Small intestine (tissue), 16 donors: ENCODE measurements at places on chromosomes 11 and 22. TPM values are rescaled to one million over a fixed set of nuclear protein-coding genes. Genes with fewer than 3 reads are reported as not detected.

Gene TMEM25
- polyA plus RNA-seq = 128 TPM

- H3K36me3 ChIP-seq = peaks cover 3% of the 10 kb centered on the region
- H3K4me3 ChIP-seq = no peak overlapping the region
- H3K4me1 ChIP-seq = no peaks in the 10 kb centered on the region
- H3K27me3 ChIP-seq = no peaks in the 10 kb centered on the region
These were observed 12.6 kb downstream of the SOX10 start for GRCh38 chr22:37971475-37972434.

Gene OR51E1
- not detected for polyA plus RNA-seq

GRCh38 chr22:43432883-43433415 is 21.1 kb downstream of the MPPED1 start:
- no peak for DNase-seq
- no peak overlapping the region for H3K4me3 ChIP-seq
- no peaks in the 10 kb centered on the region for H3K4me1 ChIP-seq
- H3K36me3 ChIP-seq = no peaks in the 10 kb centered on the region
- no peaks in the 10 kb centered on the region for H3K27me3 ChIP-seq
- no peak overlapping the region for H3K27ac ChIP-seq

DNA sequence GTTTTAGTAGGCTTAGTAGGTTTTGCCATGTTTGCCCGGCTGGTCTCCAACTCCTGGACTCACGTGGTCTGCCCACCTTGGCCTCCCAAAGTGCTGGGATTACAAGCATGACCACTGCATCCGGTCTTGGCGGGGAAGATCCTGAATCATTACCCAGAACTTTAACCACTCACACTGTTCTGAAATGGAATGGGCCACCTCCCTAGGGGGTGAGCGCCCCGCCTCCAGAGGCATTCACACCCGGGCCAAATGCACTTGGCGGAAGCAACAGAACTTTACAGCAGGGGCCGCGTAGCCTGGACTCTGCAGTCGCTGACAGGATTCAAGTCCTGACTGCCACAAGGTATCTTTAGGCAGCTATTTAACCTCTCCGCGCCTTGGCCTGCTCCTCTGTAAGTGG is 5.4 kb downstream of the CCDC86 start:
- no peak overlapping the region for H3K27ac ChIP-seq
- no peak for DNase-seq
- no peak overlapping the region for H3K4me3 ChIP-seq
- H3K4me1 ChIP-seq = peaks cover 10% of the 10 kb centered on the region
- peaks cover 7% of the 10 kb centered on the region for H3K36me3 ChIP-seq

GRCh38 chr11:64070314-64070681 is 34.6 kb downstream of the FLRT1 start:
- H3K27me3 ChIP-seq = no peaks in the 10 kb centered on the region
- H3K4me1 ChIP-seq = no peaks in the 10 kb centered on the region
- DNase-seq = no peak
- no peak overlapping the region for H3K4me3 ChIP-seq

GRCh38 chr11:44726283-44727113 is at the start of gene TSPAN18:
TSPAN18 (plus strand) TSS chr11:44726962; CDS start chr11:44906417, 179,455 bp downstream.
- H3K27me3 ChIP-seq = no peaks in the 10 kb centered on the region
- peak within 1 kb of the TSS; percentile 27 for H3K4me3 ChIP-seq
- no peak for DNase-seq
- no peaks in the 10 kb centered on the region for H3K36me3 ChIP-seq

- no peaks in the 10 kb centered on the region for H3K27me3 ChIP-seq
- H3K27ac ChIP-seq = no peak overlapping the region
- no peaks in the 10 kb centered on the region for H3K4me1 ChIP-seq
- no peak for DNase-seq
These were observed 225.9 kb downstream of the BRD1 start for GRCh38 chr22:49601614-49602321.

Gene TRPM5
- 1.3 TPM for polyA plus RNA-seq

DNA sequence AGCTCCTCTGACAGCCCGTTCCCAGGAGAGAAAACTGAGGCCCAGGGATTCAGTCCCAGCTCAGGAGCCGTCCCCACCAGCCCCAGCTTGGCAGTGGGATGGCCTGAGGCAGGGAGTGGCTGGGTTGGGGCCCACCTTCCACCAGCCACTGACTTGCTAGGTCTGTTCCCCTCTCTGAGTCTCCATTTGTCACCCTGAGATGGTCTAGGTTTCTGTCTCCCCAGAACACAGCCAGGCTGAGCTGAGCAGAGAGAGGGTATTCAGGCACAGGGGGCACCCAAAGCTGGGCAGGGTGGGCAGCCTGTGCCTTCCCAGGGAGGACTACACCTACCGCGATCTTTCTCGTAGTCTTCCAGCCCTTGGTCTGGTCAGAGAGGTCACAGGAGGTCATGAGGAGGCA is 95.7 kb downstream of the PDE2A start:
- no peak overlapping the region for H3K4me3 ChIP-seq
- H3K36me3 ChIP-seq = peaks cover 9% of the 10 kb centered on the region
- H3K27me3 ChIP-seq = no peaks in the 10 kb centered on the region
- no peak overlapping the region for H3K27ac ChIP-seq

DNA sequence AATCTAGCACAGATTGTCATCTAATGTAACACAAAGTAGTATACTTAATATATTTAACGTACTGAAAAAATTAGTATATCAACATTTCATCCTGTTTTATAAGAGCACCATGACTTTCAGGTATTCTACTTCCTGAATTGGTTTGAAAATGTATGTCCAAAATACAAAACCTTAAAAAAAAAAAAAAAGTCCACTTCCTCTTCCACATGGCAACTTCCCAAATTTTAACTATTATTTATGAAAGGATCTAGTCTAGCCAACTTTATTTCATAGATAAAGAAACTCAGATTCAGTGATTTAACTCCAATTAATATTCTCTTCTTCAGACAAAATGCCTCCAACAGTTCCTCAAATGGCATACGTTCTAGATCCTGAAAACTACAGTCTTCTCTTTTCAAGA is 44.0 kb downstream of the PIK3C2A start:
- H3K4me1 ChIP-seq = peaks cover 13% of the 10 kb centered on the region
- no peaks in the 10 kb centered on the region for H3K27me3 ChIP-seq
- no peak overlapping the region for H3K27ac ChIP-seq
- peaks cover 24% of the 10 kb centered on the region for H3K36me3 ChIP-seq

Gene LDLRAD3
- 6.2 TPM for polyA plus RNA-seq

DNA sequence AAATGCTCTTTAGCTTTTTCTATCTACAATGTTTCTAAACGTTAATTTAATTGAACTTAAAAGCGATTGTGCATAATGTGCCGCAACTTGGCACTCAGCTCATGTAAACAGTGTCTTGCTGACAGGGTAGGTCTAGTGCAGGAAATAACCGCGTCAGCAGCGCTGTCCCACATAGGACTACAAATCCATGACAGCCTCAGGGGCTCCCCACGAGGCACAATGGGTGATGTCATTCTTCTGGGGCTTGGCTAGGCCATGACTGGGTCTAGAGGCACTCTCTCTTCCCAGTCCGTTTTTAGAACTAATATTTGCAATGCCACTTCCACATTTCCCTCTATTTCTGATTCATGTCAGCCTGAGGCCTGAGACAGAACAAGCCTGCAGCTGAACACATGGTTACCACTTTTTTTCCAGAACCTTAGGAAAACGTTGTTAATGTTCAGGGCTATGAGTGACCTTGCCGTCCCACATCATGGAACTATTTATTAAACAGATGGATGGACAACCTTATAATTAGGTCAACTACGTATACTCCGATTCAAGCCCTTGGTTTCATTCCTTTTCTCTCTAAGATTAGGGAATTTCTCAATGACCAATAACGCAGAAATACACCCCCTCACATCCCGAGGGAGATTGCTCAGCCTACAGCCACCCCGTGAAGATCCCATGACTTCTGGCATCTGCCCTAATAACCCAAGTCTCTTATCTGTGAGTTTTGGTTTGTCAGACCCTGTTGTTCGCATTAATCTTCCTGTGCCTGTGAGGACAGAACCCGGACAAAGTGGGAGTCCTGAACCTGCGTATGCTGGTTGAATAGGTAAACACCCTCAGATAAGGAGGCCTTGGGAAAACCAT is 19.4 kb upstream of the SNX32 start:
- H3K27ac ChIP-seq = peak overlapping the region; percentile 66
- no peaks in the 10 kb centered on the region for H3K4me1 ChIP-seq
- H3K27me3 ChIP-seq = no peaks in the 10 kb centered on the region

DNA sequence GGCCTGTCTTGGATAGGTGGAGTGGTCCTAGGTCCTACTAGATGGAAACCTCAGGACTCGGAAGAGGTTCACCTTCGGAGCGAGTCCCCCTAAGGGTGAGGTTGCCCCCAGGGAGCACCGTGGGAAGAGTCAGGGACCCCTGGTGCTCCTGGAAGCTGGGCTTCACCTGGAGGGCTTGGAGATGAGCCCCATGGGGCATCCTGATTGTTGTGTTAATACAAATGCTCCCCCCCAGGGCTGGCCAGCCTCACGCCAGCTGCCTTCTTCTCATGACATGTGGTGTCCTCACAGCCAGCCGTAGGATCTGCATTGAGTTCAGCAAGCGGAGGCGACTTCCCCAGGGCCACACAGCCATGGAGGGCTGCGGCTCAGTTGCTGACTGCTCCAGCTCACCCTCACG is 1487.5 kb downstream of the BRD1 start:
- no peak overlapping the region for H3K4me3 ChIP-seq
- H3K27me3 ChIP-seq = no peaks in the 10 kb centered on the region
- H3K27ac ChIP-seq = no peak overlapping the region
- no peaks in the 10 kb centered on the region for H3K36me3 ChIP-seq

Gene ELMOD1
- polyA plus RNA-seq = 0.18 TPM

GRCh38 chr11:84563356-84563755 is 1063.8 kb downstream of the DLG2 start:
- H3K4me1 ChIP-seq = peaks cover 9% of the 10 kb centered on the region
- no peak for DNase-seq
- no peaks in the 10 kb centered on the region for H3K36me3 ChIP-seq

GRCh38 chr11:118661425-118662301 is 17.8 kb downstream of the TREH start:
- no peak overlapping the region for H3K4me3 ChIP-seq
- H3K36me3 ChIP-seq = no peaks in the 10 kb centered on the region
- no peaks in the 10 kb centered on the region for H3K27me3 ChIP-seq
- peaks cover 3% of the 10 kb centered on the region for H3K4me1 ChIP-seq

GRCh38 chr11:118012083-118012669 is 26.0 kb downstream of the IL10RA start:
- peak; percentile 57 for DNase-seq
- H3K4me3 ChIP-seq = no peak overlapping the region
- H3K27me3 ChIP-seq = no peaks in the 10 kb centered on the region
- H3K4me1 ChIP-seq = no peaks in the 10 kb centered on the region
- H3K36me3 ChIP-seq = no peaks in the 10 kb centered on the region
- H3K27ac ChIP-seq = peak overlapping the region; percentile 77

GRCh38 chr11:1839924-1840779 is 1.4 kb downstream of the TNNI2 start:
- H3K4me3 ChIP-seq = no peak overlapping the region
- no peak overlapping the region for H3K27ac ChIP-seq
- H3K4me1 ChIP-seq = no peaks in the 10 kb centered on the region
- DNase-seq = peak; percentile 24

Gene MRGPRX3
- polyA plus RNA-seq = not detected

Gene OR5P2
- polyA plus RNA-seq = not detected

DNA sequence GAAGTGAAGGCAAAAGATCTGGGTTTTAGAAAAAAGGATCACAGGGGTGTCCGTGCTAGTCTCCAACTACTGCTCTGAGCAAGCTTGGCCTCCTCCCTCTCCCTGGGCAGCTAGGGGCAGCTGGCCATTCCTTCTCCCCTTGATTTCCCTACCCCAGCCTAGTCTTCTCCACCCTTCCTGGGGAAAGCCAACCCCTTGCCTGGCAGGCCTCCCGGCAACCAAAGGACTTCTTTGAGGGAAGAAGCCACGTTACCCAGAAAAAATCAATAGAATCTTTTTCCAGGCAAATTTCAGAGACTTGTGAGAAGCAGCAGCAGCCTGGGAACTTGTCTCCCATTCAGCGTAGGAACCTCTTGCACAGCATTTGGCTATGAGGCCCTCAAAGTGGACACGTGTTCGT is 91.5 kb downstream of the MIAT start:
- H3K4me1 ChIP-seq = no peaks in the 10 kb centered on the region
- DNase-seq = no peak
- H3K27ac ChIP-seq = no peak overlapping the region
- H3K27me3 ChIP-seq = no peaks in the 10 kb centered on the region

Gene ACTN3
- not detected for polyA plus RNA-seq

GRCh38 chr11:133821776-133822175 is 23.5 kb downstream of the SPATA19 start:
- no peaks in the 10 kb centered on the region for H3K4me1 ChIP-seq
- DNase-seq = peak; percentile 61
- H3K27ac ChIP-seq = no peak overlapping the region
- no peaks in the 10 kb centered on the region for H3K36me3 ChIP-seq
- no peak overlapping the region for H3K4me3 ChIP-seq
- no peaks in the 10 kb centered on the region for H3K27me3 ChIP-seq

- H3K27me3 ChIP-seq = no peaks in the 10 kb centered on the region
- peaks cover 25% of the 10 kb centered on the region for H3K4me1 ChIP-seq
- H3K27ac ChIP-seq = no peak overlapping the region
- no peak overlapping the region for H3K4me3 ChIP-seq
These were observed 3.0 kb downstream of the PKP3 start for GRCh38 chr11:396948-397548.

DNA sequence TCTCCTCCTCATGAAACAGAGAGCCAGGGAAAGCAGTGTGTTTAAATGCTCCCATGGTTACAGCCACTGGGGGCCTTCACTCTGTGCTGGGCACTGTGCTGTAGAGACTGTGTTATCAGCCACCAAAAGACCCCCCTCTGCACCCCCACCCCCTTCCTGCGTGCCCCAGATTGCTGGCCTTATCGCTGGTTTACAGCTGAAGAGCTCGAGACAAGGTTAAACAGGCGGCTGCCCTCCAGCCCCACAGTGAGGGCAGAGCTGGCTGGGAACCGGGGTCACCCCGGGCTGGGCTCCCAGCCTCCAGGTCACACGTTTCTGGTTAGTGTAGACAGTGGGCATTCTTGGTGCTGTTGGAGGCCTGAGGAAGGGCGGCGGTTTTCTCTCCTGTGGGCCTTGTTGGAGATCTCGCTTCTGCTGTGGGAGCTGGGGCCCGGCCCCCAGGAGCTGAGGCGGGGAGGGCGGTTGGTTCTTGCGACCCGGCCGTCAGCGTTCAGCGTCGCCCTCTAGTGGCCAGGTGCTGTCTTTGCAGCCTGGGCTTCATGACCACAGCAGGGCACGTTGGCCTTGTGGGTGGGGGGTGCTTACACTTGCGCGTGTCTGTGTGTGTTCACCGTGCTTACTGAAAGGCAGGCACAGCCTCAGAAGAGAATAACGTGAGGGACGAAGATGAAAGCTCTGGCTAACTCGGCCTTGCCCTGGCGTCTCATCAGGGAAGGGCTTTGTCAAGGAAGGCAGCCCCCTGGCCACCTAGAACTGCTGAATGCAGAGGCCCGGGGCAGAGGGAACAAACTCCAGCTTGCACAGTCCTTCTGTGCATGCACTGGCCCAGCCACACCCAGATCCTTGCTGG is 40.8 kb downstream of the TBC1D22A start:
- no peak overlapping the region for H3K27ac ChIP-seq
- no peak overlapping the region for H3K4me3 ChIP-seq
- DNase-seq = peak; percentile 47
- no peaks in the 10 kb centered on the region for H3K4me1 ChIP-seq
- H3K27me3 ChIP-seq = no peaks in the 10 kb centered on the region

- H3K27ac ChIP-seq = no peak overlapping the region
- H3K27me3 ChIP-seq = no peaks in the 10 kb centered on the region
- DNase-seq = no peak
- no peaks in the 10 kb centered on the region for H3K36me3 ChIP-seq
- H3K4me3 ChIP-seq = no peak overlapping the region
These were observed 60.3 kb downstream of the AMBRA1 start for GRCh38 chr11:46533396-46534100.

- H3K4me3 ChIP-seq = no peak overlapping the region
- no peaks in the 10 kb centered on the region for H3K27me3 ChIP-seq
- peaks cover 78% of the 10 kb centered on the region for H3K4me1 ChIP-seq
- no peak for DNase-seq
- H3K27ac ChIP-seq = no peak overlapping the region
These were observed 15.2 kb upstream of the FCHSD2 start for GRCh38 chr11:73157101-73158010.

Gene C11orf87
- polyA plus RNA-seq = 0.01 TPM

Gene OR8D4
- polyA plus RNA-seq = not detected

Gene MMP13
- not detected for polyA plus RNA-seq
